Islet precursor cell (in vitro differentiated cells): ENCODE measurements at places on chromosomes 3 and 15.
A peak's percentile ranks its signal among the peaks of the same experiment; 100 is the strongest.

GRCh38 chr15:38896647-38897046 lies 332.0 kb upstream of the RASGRP1 start:
- no peak for DNase-seq

- no peak for DNase-seq
Observed at GRCh38 chr15:64622410-64623260, 152.8 kb downstream of the RBPMS2 start.

- peak; percentile 22 for DNase-seq
Observed at GRCh38 chr3:127114337-127115070, 78.4 kb upstream of the PRR23E start.

DNA sequence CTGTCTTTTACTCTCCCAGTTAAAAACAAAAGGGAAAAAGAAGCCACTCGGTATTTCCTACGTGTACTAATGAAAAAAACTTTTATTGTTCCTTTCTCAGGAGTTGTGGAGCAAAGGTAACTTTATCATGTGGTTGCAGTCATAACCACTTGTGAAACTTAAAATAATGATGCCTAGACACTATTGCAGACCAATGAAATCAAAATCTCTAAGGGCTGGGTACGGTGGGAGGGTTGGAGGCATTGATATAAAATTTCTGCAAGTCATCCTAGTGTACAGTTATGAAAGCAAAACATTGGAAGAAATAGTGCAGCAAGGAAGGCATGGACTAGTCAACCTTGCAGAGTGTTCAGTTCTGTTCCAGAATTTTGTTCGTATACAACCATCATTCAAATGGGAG lies 808.8 kb downstream of the TUSC7 start:
- DNase-seq = no peak

GRCh38 chr3:172669021-172669420 lies 41.8 kb downstream of the NCEH1 start:
- DNase-seq = no peak

- no peak for DNase-seq
Observed at GRCh38 chr15:57133127-57133968, 214.9 kb downstream of the TCF12 start.

DNA sequence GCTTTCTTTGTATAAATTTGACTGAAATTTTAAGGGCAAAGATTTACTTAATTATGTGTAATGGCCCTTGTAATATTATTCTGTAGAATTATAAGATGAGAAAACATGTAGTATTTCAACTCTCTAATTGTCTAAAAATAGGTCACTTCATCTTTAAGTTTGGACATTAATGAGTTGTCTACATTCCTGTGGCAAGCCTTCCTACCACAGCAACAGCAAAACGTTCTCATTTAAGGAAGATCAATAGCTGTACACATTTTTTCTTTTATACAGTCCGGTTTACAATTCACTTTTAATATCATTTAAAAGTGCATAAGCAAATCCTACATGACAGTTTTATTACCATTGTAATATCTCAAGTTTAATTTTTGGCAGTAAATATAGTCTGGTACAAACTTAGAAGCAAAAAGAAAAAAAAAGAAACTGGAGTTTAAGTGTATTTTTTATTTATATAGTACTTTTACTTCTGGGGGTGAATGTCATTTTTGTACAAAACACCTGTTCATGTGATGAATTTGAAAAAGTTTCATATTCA lies 501.8 kb downstream of the ZPLD1 start:
- no peak for DNase-seq

DNA sequence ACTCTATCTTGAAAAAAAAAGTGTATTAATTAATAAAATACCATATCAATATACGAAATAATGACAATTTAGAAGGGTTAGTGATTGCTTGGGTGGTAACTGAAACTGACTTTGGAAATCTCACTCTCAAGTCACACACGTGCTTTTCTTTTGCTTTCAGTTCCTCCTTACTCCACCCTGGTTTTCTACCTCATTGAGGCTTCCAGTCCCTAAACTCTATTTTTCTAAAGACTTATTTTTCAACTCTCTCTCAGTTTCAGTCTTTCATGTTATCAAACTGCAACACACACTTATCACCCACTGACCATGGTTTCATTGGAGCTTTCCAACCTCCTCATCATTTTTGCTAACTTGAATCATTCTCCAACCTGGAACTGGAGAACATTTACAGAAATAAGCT lies 23.5 kb downstream of the IL12A start:
- DNase-seq = no peak

- DNase-seq = peak; percentile 71
Observed at GRCh38 chr3:36494461-36495109, 114.3 kb downstream of the STAC start.

DNA sequence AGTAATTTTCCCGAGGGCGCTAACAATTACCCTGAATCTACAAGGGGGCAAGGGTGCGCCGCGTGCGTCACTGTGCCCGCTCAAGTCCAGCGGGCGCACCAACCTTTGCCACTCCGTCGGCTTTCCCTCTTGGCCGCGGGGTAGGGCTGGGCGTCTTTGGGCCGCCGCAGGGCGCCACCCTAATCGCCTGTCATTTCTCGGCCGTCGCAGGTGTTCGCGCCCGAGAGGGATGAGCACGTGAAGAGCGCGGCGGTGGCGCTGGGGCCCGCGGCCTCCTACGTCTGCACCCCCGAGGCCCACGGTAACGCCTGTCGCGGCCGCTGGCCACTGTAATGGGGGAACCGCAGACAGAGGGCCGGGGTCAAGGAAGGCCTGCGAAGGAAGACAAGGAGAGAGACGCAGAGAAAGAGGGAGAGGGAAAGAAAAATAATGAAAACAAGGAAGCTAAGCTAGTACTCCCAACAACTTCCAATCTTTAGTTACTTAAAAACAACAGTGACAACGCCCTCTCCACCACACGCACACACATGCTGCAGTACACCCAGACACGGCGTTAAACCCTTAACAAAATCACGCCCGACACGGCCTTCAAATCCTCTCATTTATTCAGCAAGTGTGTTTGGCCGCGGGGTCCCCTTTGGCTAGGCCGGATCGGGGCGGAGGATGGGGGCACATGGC lies 3.8 kb downstream of the SKOR1 start:
- no peak for DNase-seq

DNA sequence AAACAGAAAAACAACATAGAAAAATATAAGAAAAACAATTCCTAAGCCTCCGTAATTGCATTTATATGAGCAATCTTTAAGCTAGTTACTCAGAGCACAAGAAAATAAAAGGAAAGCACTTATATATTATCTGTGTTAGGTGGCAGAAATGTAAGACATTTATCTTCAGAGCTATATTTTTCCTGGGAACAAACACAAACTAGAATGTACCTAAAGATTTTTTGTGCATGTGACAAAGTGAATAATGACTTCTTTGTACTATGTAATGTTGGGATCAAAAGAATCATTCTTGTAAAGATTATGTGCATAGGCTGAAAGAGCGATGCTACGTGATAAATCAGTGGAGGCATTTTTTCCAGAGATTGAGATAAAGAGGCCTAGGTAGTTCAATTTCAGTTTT lies 111.3 kb upstream of the GMNC start:
- no peak for DNase-seq

- no peak for DNase-seq
Observed at GRCh38 chr15:34883633-34884032, 85.9 kb downstream of the AQR start.

- no peak for DNase-seq
Observed at GRCh38 chr15:74343127-74343796, 24.2 kb downstream of the CYP11A1 start.

DNA sequence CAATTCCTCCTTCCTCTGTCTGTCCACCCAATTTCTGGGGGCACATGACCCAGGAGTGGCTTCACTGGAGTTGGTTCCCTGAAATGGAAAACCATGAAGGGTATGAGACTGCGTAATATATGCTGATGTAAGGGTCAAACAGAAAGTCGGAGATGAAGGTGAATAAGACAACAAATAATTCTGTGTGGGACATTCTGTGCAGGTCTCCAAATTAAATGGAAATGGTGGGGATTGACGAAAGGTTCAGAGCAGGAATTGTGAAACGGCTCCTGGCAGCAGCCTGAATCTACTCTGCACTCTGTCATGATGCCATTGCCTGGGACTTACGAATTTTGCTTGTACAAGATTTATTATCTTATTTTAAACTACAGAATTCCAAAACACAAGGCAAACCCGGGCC lies 174.8 kb upstream of the RORA start:
- no peak for DNase-seq

DNA sequence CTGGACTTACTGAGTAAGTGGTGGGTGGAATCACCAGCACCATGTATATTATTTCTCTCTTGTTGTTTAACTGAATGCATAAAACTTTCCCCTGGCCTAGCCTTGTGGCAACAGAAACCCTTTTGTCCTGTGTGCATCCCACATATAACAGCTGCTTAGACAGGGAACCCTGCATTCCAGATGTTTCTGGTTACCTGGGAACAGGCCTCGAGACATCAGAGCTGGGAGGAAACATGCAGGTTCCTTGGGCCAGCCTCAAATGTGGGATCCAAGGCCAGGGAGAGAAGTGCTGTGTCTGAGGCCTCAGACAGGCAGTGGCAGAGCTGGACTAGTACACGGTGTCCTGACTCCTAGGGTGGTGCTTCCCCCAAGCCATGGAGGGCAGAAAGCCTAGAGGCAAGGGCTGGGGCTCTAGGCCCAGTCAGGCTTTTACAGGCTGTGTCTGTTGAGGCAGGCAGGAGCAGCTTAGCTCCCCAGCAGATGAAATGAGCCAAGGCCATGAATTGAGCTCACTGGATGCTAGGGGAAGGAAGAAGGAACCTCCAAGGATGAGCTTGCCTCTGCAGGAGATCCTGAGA lies 57.7 kb downstream of the ITGA11 start:
- DNase-seq = peak; percentile 52

DNA sequence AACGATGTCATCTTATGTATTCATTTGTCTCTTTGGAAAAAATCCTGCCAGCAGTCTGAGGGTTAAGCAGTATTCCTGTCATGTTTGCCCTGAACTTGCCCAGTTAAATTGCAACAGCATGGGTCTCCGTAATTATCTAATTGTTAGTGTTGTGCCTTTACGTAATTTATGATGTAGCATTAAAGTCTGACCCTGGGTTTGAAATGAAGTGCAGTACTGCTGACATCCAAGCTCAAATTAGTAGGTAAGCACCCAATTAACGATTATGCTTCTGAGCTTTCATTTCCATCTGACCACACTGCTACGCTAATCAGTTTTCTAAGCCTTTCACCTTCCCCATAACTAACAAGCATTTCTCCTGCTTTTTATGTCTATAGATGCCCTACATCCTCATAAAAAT lies 241.8 kb downstream of the ARRDC4 start:
- no peak for DNase-seq

DNA sequence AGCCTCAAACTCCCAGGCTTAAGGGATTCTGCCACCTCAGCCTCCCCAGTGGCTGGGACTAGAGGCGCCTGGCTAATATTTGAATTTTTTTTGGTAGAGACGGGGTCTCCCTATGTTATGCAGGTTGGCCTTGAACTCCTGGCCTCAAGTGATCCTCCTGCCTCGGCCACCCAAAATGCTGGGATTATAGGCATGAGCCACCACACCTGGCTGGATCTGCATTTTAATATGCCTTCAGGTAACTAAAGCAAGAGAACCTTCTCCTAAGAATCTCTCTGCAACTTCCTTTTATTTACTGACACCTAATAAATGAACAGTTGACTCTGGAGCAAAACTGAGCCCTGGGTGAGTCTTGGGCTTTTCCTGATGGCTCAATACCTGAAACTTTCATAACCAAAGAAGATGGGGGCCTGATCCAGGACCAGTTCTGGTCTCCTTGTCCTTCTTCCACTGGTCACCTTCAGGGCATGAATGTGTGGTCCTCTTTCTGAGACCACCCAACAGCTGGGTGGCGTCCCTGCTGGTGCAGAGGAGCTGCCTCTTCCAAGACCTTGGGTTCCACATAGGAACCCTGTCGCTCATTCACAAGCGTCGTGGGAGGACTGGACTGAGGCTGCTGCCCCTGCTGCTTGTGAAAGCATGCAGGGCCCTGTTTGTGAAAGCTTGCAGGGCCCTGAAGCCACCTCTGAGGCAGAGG lies 28.2 kb downstream of the CCR9 start:
- DNase-seq = no peak

GRCh38 chr3:34351882-34352777 lies 553.7 kb downstream of the PDCD6IP start:
- DNase-seq = no peak

GRCh38 chr3:31307131-31307785 lies 225.5 kb upstream of the STT3B start:
- no peak for DNase-seq

DNA sequence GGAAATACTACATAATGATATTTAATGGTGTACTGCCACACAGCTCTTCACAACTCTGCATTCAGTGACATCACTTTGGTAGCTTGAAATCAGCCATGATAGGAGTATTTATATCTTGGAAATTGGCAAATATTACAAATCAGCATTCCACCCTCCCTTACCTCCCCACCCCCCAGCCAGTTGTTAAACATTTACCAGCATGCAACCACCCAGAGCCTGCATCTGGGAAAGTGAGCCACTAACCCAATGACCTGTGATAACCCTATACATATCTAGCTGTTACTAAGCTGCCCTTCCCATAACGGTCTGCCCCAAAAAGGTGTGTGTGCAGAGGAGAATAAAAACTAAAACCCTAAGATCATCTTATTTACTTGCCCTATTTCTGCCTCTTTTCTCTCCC lies 44.6 kb upstream of the SATB1 start:
- DNase-seq = no peak

DNA sequence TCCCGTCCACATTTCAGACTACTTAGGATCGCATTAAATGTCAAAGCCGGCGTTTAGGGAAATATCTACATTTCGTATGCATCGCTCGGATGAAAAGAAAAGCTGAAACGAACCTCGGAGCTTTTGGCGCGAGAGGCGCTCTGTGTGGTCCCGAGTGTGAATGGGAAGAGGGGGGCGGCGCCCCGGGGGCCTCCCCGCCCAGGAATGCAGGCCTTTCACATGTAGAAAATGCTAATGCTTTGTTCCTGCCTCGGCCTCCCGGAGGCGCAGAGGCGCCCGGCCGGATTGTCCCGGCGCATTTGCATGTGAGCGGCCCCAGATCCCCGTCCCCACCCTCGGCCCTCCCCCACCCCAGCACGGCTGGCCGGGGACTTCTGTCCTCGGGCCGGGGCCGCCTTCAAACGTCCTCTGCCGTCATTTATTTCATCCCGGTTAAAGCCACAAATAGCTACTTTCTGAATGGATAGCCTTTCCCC lies 37.0 kb upstream of the TRIM71 start:
- peak; percentile 96 for DNase-seq
